T1000 (cell line): ENCODE measurements at places on chromosomes 6 and 20.

DNA sequence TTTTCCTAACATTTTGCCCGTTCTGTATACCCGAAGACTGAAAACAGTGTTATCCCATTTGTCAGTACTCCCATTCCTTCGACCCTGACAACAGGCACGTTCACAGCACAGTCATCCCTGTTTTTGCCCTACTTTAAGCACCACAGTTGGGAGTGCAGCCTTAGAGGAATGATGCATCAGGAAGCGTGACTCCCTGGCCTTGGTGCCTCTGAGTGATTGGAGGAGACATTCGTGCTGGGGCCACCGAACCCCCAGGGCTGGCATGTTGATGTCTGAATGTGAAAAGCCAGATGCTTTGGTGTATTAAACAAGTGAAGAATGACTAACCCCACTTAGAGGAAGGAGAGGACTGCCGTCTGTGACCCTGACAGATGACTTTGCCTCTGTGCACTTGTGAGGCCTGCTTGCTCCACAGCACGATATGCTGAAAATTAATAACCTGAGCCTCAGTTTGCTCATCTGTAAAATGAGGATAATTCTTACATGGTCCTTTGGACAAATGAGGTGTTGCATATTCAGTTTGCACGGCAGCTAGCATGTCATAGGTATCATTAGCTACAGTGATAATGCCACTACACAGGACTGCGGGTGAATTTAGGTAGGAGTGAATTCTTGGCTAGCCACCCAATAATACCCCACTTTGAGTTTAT lies 36.0 kb downstream of the STK35 start:
- peak; percentile 74 for DNase-seq

DNA sequence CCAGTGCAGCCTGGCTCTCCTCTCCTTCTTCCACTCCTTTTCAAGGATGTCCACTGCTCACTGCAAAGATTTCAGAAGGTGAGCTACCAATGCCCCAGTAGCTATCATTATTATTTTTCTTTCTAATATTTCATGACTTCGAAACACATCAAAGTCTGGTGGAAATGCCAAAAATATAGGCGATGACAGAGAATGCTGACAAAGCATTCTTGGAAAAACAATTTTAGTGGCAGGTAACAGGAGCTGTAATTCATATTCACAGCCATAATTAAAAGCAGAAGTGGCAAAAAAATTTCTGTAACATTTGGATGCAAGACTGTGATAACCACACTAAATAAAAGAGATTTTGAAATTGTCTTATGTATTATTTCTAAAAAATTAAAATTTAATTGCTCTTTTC lies 133.6 kb downstream of the RALGAPA2 start:
- DNase-seq = no peak

GRCh38 chr6:22467645-22468044 lies 101.7 kb upstream of the HDGFL1 start:
- DNase-seq = no peak

- DNase-seq = no peak
Measured at GRCh38 chr6:74061201-74061600, 365.2 kb downstream of the CD109 start.

DNA sequence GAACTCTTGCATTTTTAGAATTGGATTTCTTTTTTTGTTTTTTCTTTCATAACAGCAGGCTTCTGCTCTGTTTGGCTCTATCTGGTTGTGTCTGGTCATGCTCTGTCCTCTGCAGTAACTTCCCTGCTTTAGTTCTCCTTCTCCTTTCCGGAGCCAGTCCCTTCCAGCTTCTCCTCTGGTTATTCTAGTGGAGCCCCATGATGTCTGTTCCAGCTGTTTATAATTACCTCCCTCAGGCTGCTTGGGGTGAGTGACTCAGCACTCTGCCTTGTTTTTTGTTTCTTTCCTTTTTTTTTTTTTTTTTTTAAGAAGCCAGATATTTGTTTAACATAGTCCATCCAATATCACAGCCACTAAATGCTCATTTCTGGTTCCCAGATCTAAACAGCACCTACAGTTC lies 409.6 kb downstream of the MAFB start:
- DNase-seq = peak; percentile 38

DNA sequence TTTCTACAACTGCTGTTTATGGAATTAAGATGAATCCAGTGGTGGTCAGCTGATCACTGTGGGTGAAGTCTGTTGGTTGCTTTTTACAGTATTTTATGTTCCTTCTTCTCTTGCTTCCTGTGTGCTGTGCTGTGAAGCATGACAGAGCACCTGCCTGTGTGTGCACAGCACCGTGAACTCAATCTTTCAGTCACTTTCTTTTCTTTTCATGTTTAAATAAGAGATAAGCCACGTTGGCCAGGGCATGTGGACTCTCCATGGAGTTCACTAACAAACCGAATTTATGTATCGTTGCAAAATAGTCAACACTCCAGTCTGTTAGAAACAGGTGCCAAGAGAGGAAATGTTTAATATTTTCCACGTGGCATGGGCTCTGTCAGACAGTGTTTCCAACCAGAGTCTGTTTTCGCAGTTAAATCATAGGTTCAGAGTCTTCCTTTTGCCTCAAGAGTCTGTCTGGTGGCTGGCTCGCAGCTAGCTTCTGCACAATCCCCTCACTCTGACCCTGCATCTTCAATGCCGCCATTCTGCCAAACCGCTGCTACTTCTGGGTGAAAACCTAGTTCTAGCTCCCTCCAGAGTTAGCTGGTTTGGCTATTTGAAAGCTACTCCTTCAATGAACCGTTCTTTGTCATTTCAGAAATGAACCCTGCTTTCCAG lies 73.2 kb downstream of the QRSL1 start:
- DNase-seq = no peak

DNA sequence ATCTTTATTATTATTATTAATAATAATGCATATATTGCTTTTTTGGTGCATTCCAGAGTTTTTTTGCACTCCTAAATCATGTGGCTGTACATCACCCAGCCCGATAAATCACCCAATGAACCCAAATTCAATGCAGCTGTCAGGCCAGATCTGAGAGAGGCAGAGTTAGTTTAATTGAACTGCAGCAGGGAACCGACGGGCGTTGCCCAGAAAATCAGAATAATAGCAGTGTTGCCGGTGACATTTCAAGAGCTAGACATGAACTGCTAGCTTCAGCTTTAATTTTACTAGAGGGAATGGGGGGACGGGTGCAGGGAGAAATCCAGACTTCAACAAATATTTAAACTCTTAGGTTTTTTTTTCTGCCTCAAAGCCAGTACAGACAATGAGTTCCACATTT lies 135.0 kb downstream of the CLIC5 start:
- no peak for DNase-seq

GRCh38 chr20:38139977-38140753 lies 24.9 kb downstream of the TGM2 start:
- DNase-seq = no peak
